ENCODE measurements at places on chromosomes 2 and 18.
A peak's percentile ranks its signal among the peaks of the same experiment; 100 is the strongest.

- peaks cover 16% of the 10 kb centered on the region for H3K4me1 ChIP-seq
- H3K27me3 ChIP-seq, result no peaks in the 10 kb centered on the region
- H3K36me3 ChIP-seq, result no peaks in the 10 kb centered on the region
- H3K4me3 ChIP-seq, result no peak overlapping the region
- H3K27ac ChIP-seq, result no peak overlapping the region
Observed at GRCh38 chr2:162060532-162060931, 13.5 kb downstream of the DPP4 start.

DNA sequence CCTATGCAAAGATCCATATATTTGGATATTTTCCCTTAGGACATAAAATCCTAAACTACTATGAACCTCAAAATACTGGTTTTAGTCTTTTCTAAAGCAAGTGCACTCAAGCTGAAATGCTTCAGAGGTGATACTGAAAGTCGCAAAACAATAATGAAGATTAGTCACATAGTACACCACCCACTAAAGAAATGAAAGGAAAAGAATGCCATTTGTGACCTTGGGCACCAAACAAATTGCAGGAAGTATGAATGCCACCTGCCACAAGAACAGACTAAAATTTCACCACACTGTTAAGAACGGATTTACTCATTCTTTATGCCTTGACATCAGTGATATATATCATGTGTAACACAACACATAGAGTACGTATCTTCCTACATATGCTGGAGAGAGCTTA is 161.5 kb downstream of the ZNF521 start:
- no peaks in the 10 kb centered on the region for H3K27me3 ChIP-seq
- no peak overlapping the region for H3K4me3 ChIP-seq
- H3K36me3 ChIP-seq, result no peaks in the 10 kb centered on the region
- DNase-seq, result no peak
- H3K4me1 ChIP-seq, result no peaks in the 10 kb centered on the region

DNA sequence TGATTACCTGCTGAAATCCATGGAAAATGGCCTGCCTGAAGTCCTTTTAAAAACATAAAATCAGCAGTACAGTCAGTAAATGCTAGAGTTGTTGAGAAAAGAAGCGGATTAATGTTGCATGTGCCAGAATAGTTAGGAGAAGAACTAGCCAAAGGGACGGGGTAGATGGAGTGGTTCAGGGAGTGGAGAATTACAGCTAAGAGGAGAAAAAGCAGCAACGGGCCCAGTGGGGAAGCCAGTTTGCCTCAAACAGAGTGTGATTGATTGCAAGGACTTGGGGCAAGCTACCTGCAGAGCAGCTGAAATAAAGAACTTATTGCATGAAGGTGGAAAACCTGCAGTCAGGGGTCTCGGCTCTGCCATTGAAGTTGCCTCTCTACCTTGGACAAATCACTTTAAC is 79.1 kb downstream of the NRP2 start:
- H3K27ac ChIP-seq, result no peak overlapping the region
- no peaks in the 10 kb centered on the region for H3K27me3 ChIP-seq
- peaks cover 7% of the 10 kb centered on the region for H3K4me1 ChIP-seq
- H3K4me3 ChIP-seq, result no peak overlapping the region
- DNase-seq, result no peak

GRCh38 chr2:238585836-238586821 is 159.4 kb downstream of the ASB1 start:
- no peak for DNase-seq
- no peaks in the 10 kb centered on the region for H3K36me3 ChIP-seq
- no peaks in the 10 kb centered on the region for H3K27me3 ChIP-seq
- no peak overlapping the region for H3K27ac ChIP-seq

DNA sequence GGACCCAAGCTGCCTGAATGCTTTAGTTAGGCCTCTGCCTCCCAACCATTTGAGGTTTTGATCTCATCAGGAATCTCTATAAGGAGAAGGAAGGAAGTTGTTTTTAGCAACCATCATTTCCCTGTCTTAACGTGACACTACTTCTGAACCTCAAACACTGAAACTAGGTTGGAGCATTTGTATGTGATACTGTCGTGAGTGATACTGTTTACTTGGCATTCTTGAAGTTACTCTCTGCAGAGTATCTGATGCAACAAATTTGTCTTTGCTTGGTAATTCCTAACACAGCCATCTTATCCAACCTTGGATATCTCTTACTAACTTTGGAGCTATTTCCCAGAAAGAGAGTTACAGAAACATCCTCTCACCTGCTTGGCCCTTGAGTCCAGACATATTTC is 22.1 kb downstream of the TTLL4 start:
- peaks cover 4% of the 10 kb centered on the region for H3K4me1 ChIP-seq
- no peak overlapping the region for H3K27ac ChIP-seq
- no peak overlapping the region for H3K4me3 ChIP-seq

DNA sequence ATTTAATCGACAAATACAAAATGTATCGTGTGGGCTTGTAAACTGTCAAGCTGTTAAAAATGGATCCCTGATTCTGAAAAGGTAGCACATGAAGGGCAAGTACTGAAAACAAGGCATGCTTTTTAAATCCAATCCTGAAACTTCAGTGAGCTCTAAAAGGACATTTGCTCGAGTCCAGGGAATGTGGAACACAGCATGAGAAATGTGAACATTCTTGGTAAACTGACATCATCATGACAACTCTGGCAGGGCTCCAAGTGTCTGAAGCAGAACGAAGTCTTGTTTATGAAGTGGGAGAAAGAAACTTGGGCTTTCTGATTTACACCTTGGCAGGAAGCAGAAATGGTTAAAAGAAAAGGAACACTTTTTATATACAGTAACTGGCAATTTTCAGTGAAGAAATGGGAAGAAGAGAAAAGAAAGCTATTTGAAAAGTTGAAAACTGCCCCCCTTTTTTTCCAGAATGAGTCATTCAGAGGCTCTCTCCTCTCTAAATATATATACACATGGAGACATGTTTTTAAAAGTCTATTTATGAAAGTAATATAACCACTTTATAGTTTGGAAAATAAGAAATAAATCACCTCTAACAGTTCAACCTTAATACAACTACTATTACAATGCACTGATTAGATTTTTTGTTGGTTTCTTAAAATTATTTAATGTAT is 120.8 kb downstream of the GAREM1 start:
- no peak overlapping the region for H3K27ac ChIP-seq
- H3K4me3 ChIP-seq, result no peak overlapping the region
- H3K36me3 ChIP-seq, result no peaks in the 10 kb centered on the region
- no peaks in the 10 kb centered on the region for H3K27me3 ChIP-seq

GRCh38 chr2:24209389-24210105 is 34.7 kb downstream of the FAM228A start:
- no peaks in the 10 kb centered on the region for H3K4me1 ChIP-seq
- no peaks in the 10 kb centered on the region for H3K36me3 ChIP-seq
- no peak for DNase-seq
- H3K27ac ChIP-seq, result no peak overlapping the region
- no peak overlapping the region for H3K4me3 ChIP-seq

GRCh38 chr18:48940854-48941611 is 9.7 kb downstream of the SMAD7 start:
- H3K4me3 ChIP-seq, result no peak overlapping the region
- H3K36me3 ChIP-seq, result no peaks in the 10 kb centered on the region
- H3K4me1 ChIP-seq, result peaks cover 33% of the 10 kb centered on the region
- H3K27me3 ChIP-seq, result no peaks in the 10 kb centered on the region
- peak; percentile 92 for DNase-seq

- peaks cover 21% of the 10 kb centered on the region for H3K36me3 ChIP-seq
- peak overlapping the region; percentile 69 for H3K27ac ChIP-seq
- peaks cover 76% of the 10 kb centered on the region for H3K4me1 ChIP-seq
- H3K27me3 ChIP-seq, result no peaks in the 10 kb centered on the region
Observed at GRCh38 chr2:113894156-113894743, 4.4 kb downstream of the ACTR3 start.

DNA sequence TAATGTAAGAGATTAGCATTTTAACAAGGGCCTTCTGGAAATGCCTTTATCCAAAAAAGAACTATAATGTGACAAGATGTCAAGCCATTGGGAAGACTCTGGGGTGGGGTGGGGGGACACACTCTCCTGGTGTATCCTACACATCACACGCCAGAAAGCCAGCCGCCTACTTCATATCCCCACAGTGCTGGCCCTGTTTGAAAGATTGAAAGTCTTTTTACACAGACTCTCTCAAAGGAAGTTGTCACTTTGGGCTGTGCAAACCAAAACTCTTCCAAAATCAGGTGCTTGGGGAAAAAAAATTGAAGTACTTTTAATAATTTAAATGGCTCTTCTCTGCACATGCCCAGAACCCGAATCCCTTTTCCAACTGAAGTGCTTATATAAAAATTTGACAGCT is 666.7 kb downstream of the BCL11A start:
- no peaks in the 10 kb centered on the region for H3K36me3 ChIP-seq
- H3K27me3 ChIP-seq, result no peaks in the 10 kb centered on the region
- no peak overlapping the region for H3K27ac ChIP-seq
- no peak for DNase-seq
